ENCODE measurements at places on chromosomes 5 and 9.

DNA sequence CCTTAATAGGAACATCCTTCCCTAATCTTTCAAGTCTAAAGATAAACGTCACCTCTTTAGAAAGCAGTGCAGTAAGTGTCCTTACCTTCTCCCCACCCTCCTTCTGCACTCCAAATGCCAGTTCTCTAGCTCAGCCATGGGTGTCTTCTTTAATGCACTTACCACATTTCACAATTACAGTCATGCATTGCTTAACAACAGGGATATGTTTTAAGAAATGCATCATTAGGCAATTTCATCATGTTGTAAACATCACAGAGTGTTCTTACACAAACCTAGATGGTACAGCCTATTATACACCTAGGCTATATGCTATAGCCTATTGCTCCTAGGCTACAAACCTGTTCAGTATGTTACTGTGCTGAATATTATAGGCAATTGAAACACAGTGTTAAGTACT lies 91.2 kb downstream of the RFX3 start:
- DNase-seq = peak; percentile 76

DNA sequence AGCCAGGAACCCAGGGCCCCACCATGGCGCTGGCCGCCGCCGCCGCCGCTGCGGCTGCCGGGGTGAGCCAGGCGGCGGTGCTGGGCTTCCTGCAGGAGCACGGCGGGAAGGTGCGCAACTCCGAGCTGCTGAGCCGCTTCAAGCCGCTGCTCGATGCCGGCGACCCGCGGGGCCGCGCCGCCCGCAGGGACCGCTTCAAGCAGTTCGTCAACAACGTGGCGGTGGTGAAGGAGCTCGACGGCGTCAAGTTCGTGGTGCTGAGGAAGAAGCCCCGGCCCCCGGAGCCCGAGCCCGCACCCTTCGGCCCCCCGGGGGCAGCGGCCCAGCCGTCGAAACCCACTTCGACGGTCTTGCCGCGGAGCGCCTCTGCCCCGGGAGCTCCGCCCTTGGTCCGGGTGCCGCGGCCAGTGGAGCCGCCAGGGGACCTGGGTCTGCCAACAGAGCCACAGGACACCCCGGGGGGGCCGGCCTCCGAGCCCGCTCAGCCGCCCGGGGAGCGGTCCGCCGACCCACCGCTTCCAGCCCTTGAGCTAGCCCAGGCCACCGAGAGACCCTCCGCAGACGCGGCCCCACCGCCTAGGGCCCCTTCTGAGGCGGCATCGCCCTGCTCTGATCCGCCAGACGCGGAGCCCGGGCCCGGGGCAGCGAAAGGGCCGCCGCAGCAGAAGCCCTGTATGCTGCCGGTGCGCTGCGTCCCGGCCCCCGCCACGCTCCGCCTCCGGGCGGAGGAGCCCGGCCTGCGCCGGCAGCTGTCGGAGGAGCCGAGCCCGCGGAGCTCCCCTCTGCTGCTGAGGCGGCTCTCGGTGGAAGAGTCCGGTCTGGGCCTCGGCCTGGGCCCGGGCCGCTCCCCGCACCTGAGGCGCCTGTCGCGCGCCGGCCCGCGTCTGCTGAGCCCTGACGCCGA lies 749 bp downstream of the SOWAHA start:
- no peak for DNase-seq

DNA sequence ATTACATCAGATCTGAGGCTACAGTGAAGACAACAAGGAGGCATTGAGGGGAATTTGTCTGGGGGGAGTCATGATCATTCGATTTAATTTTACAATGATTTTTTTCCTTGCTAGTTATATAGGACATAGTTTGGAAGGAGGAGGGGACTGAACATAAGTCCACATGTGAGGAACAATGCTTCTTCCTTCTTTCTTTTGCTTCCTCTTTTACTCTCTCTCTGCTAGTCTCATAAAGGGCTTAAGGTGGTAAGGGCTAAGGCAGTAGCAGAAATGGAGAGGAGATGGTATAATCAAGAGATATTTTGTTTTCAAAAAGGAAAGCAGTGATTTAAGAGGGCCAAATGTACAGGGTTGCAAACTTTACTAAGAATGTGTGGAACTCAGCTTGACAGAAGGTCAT lies 64.3 kb downstream of the GRIN3A start:
- no peak for DNase-seq

DNA sequence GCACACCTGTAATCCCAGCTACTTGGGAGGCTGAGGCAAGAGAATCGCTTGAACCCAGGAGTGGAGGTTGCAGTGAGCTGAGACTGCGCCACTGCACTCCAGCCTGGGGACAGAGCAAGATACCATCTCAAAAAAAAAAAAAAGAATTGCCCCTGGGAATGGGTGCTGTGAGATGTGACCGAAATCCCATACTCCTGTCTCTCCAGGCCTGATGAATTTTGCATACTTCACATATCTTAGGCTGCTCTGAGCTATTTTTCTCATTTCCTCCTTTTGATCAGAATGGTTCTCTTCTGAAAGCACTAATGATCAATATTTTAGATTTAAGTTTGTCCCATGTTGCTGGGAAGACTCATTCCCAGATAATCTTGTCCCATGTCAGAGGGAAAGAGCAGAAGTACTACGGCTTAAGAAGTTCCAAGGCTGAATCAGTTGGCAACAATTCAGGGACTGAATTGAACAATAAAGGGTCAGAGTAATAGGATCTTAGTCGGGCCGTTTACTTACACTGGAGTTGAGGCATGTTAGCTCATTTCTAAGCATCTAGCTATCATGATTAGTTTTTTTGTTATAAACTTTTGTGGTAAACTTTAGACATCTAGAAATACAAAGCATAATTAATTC lies 44.2 kb upstream of the TENT2 start:
- DNase-seq = peak; percentile 17

DNA sequence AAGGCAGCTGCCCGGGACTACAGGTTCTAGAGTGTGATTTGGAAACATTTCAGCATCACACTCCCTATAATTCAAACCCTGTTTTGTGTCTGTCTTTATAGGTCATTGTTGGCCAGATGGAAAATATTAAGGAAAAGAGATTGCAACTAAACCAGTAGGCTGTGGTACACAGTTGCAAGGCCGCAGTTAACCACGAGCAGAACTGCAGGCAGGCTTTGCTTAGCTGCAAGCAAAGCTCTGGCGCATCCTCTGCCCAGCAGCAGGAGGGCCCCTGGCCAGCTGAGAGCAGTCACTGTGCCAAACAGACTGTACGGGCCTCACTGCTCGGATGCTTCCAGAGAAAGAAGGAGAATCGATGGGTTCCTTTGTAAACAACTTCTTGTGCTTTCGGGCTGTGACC lies 204.5 kb downstream of the DENND1A start:
- DNase-seq = peak; percentile 76

DNA sequence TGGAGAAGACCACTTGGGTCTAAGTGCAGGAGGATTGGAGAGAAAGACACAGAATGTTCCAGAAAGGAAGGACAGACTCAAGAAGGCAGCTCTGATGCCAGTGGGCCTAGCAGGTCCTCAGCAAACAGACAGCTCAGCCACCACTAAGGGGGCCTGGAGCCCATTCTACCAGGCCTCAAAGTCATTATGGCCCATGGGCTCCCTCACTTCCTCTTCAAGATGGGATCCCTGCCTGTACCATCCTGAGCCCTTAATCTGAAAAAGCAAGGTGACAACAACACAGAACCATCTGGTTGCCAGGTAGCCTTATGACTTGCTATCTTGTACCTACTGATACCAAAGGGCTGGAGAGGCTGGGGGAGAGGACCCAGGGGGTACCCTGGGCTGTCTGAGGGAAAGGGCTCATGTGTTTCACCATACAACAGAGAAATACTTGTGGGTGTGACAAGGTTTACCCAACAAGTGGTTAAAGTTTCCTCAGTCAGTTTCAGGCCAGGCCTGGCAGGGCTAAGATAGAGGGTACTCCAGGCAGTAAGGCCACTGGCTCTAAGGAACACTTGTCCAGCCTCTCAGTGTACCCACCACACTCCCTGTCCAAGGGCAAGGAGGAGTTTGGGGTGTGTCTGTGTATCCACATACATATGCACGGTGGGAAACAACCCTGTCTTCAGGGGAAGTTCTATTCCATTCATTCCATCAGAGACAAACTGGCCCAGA lies 30.7 kb downstream of the TCF7 start:
- no peak for DNase-seq

DNA sequence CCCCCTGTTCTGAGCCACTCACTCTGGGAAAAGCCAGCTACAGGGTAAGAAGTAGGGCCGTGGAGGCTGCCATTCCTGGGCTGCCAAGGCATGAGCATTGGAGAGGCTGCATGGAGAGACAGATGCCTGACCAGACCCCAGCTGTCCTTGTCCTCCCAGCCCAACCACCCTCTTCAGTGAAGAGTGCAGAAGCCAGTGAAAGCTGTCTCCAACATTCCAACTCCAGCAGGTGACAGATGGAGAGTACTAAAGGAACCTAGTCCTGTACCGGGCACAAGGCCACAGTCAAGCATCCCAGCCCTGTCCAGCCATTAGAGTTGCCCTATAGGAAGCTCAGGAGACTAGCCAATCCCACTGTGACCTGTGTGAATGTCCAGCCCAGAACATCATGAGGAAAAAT lies 165.1 kb downstream of the DIRAS2 start:
- no peak for DNase-seq

GRCh38 chr9:111360881-111361280 lies 30.9 kb upstream of the OR2K2 start:
- DNase-seq = no peak

- peak; percentile 73 for DNase-seq
These were observed 152.9 kb downstream of the FRMD3 start for GRCh38 chr9:83385317-83385716.

DNA sequence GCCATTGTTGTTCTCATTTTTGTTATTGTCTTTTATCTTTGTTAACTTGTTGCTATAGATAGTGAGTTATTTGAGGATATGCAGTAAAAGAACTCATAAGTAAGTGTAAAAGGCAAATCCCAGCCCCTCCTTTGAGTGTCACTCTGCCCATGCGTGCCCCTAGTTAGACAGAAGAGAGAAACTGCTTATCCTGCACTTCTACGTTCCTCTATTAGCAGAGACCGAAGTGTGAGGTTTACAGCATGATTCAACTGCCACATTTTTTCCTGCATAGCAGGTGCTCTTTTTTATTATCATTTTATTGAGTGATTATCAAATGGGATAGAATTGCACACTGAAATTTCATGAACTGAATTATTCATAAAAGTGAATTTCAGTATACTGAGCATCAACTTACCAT lies 12.0 kb upstream of the DNAH5 start:
- DNase-seq = no peak

DNA sequence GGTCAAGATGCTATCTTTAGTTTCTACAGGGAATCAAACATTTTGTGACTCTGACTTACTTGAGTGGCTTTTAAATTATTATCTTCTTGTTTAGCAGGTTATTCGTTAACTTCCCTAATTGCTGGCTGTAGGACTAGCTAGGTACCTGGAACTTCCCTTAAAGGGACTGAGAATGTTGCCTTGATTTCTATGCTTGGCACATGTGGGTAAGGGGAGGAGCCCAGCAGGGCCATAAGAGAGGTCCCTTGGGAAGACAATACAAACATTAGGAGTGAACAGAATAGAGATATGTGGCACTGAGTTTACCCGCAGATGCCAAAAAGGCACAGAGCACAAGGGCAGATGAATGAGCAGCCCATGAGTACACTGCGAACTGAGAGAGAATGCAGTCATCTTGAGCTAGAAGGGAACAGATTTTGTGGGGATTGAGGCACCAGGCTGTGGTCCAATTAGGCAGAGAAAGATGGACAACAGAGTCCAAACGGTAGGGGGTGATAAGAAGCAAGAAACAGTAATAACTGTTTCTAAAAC lies 9.8 kb downstream of the CKMT2 start:
- DNase-seq = no peak

DNA sequence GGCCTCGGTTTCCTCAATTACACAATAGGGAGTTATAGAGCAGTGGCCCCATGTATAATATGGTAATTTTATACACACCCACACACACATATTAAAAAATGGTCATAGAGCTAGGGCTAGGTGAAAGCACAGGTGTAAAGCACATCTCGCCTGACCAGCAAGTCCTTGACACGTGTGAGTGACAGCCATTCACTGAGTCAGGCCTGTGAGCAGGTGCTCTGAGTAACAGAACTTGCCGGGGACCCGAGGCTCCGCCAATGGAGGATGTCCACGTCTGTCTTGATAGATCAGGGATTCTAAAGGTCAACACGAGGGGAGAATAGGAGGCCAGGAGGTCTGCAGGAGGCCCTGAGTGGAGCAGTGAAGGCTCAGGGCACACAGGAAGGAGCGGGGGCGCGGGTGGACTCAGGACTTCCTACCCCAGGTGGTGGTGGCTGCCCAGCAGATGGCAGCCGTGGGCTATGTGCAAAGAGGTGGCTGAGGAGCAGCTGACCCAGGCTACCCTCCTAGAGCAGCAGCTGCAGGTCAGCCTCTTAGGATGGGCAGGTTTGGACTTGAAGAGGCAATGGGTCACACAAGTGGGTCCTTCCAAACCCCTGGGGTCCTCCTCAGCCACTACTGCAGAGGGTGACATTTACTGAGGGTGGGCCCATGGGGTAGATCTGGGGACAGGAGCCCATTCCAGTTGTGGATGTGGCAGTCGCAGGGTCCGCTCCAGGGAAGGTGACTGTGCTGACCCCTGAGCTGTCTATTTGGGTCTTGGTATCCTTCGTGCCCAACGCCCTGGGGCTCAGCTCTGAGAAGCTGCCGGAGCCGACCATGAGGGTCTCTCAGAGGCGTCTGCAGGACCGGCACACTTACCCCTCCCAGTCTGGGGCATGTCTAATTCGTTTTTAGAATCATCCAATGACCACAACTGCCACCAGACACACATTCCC lies 45.9 kb downstream of the PRRT1B start:
- DNase-seq = peak; percentile 74

DNA sequence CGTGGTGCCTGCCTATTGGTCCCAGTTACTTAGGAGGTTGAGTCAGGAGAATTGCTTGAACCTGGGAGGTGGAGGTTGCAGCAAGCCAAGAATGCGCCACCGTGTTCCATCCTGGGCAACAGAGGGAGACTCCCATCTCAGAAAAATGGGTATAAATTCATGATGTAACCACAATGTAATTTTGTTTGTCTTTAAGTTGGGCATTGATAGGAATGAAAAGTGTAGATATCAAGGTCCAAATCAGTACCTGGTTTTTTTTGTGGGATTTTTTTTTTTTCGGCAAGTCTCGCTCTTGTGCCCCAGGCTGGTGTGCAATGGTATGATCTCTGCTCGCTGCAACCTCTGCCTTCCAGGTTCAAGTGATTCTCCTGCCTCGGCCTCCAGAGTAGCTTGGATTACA lies 7.4 kb downstream of the NPM1 start:
- DNase-seq = no peak

GRCh38 chr9:9631284-9631683 lies 981.5 kb downstream of the PTPRD start:
- DNase-seq = no peak

- DNase-seq = peak; percentile 93
These were observed 8.6 kb upstream of the ANKRD33B start for GRCh38 chr5:10555277-10555684.

- DNase-seq = no peak
These were observed 7.9 kb upstream of the TRIM7 start for GRCh38 chr5:181212934-181213333.

GRCh38 chr9:137162505-137163364 lies 7.1 kb downstream of the LRRC26 start:
- DNase-seq = no peak

- peak; percentile 57 for DNase-seq
These were observed 2.1 kb upstream of the MARCHF6 start for GRCh38 chr5:10351199-10351905.

GRCh38 chr5:32233696-32234447 lies 59.8 kb upstream of the GOLPH3 start:
- peak; percentile 36 for DNase-seq

- no peak for DNase-seq
These were observed 4.3 kb downstream of the ANXA6 start for GRCh38 chr5:151153300-151153699.

Data from AG10803 (cell line).